ENCODE measurements at places on chromosomes 3 and 15.

DNA sequence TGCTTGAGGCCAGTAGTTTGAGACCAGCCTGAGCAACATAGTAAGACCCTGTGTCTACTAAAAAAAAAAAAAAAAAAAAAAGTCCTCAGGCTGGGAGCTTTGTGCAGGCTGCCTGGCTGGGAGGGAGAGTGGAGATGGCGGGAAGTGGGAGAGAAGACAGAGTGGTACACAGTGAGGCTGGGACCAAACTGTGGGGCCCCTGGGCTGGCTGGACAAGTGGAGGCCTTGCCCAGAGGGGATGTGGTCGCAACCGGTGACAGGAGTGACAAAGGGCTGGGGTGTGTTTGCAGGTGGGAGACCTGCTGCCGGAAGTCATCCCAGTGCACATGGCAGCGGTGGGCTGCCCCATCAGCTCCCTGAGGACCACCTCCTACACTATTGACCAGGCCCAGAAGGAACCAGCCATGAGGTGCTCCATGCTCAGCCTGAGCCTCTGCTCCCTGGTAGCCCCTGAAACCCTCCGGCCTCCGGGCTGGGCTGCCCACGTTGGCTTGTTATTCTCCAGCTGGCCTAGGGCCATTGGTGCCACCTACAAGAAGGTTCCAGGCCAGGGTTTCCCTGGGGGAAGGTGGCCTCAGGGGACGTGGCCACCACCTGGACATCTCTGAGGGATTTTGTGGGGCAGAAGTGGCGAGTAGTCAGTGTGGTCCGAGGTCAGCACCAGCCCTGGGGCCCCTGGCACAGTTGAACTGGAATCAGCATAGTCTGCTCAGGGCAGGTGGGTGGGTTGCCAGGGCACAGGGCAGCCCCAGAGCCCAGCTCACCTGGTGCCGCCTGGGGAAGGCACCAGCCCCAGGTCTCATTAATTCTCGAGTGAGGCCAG lies 22.7 kb downstream of the ACAA1 start:
- DNase-seq = no peak

- DNase-seq = no peak
These were observed 165.8 kb upstream of the SLC24A5 start for GRCh38 chr15:47955021-47955420.

GRCh38 chr15:33344111-33344510 lies 33.3 kb downstream of the RYR3 start:
- no peak for DNase-seq

- DNase-seq = no peak
These were observed 138.7 kb downstream of the CHL1 start for GRCh38 chr3:335240-335639.

DNA sequence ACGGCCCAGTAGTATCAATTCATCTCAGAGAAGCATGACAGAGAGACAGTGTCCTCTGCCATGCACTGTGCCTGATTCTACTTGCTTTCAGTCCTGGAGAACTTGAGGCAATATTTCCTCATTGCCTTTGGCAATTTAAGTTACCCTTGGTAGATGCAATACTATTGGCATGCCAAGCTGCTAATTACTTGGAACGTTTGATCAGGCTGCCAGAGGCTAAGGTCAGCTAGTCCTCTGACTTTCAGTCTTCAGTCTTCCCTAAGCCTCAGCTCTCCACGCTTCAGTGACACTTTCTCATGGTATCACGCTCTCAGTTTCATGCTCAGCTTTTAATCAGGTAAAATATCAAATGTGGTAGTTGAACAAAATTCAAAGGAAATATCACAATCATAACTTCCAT lies 13.1 kb upstream of the OSBPL11 start:
- DNase-seq = no peak

GRCh38 chr3:14863333-14864100 lies 44.8 kb downstream of the FGD5 start:
- no peak for DNase-seq

GRCh38 chr15:57032338-57032737 lies 113.9 kb downstream of the TCF12 start:
- DNase-seq = no peak

DNA sequence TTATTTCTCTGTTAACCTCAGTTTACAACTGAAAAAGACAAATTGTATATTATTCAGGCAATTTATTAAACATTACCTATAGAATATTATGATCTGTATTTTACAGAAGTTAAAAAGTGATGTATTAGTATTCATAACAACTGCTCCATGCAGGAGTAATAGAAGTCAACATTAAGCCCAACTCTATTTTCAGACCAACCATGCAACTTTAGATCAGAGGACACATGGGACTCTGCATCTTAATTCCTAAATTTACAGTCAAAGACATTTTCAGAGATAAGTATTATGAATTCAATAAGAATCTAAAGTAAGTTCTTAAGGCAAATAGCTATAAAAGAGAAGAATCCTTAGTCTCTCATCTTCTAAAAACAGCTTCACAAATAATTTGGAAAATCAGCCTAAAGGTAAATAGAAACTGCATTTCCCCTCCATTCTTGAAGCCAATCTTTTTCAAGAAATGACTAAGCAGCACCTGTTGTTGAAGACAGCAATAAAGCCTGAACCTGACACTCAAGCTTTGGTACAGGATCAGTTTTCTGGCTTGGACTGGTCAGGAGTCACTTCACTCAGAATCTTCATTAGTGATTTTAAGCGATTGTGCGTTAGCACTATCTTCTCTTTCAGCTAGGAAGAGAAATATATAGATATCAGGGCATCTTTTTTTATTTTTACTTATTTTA lies 23.0 kb downstream of the OIP5 start:
- DNase-seq = no peak

DNA sequence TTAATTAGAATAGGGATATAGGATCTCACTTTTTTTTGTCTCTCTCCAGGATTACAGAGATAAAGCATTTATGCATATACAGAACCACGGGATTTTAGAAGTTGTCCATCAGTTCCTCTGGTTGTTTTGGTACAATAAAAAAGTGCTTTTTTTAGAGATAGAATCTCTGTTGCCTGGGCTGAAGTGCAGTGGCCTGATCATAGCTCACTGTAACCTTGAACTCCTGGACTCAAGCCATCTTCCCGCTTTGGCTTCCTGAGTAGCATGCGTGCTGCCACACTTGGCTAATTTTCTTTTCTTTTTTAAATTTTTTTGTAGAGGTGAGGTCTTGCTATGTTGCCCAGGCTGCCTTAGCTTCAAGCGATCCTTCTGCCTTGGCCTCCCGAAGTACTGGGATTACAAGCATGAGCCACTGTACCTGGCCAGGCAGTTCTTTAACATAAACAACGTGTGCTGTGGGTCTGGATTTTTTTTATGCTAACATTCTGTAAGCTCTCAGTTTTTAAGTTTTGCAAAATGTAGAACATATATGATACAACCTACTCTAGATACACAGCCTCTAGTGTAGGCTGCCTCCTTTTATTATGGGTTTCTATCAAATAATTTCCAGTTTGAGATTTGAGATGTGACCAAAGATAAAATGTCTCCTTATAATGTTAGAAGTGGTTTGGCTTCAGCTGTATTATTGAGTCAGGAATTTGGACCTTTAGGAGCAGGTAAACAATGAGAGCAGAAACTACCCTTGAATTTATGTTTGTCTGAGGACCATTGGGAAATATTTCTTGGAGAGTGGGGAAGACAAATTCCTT lies 57.4 kb upstream of the ULK4 start:
- no peak for DNase-seq

DNA sequence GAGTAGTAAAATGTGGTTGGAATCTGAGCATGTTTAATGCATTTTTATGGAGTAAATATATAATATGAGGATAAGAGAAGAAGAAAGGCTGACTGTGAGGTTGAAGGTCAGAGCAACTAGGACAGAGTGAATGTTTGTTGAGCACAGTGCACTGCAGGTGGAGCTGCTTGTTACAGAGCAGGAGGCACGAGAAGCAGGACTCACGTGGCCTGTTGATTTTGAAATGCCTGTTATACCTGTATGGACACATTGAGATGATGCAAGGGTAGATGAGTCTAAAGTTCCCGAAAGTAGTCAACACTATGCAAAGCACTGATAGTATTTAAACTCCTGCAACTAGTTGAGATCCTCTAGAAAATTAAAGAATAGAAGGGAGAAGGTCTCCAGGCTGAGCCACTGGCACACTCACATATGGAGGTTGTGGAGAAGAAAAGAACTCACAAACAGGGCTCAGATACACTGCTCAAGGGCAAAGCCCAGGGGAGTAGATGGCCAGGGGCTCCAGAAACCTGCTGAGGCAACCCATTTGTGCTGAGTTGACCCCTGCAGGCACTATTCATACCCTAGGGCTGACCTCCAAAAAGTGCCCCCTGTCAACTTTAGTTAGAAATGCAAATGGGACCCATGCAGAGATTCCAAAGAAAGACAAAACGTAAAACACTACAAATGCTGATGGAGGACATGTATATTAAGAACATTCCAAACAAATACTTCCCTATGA lies 541.5 kb downstream of the GABRG3 start:
- no peak for DNase-seq

DNA sequence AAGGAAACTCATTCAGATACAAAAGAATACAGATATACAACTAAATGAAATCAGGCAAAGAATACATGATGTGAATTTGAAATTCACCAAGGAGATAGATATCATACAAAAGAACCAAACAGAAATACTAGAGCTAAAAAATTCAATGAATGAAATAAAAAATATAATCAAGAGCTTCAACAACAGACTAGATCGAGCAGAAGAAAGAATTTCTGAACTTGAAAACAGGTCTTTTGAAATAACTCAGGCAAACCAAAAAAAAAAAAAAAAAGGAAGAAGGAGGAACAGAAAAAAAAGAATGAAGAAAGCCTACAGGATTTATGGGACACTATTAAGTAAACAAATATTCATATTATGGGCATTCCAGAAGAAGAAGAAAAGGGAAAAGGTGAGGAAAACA lies 137.8 kb downstream of the DMXL2 start:
- DNase-seq = no peak

DNA sequence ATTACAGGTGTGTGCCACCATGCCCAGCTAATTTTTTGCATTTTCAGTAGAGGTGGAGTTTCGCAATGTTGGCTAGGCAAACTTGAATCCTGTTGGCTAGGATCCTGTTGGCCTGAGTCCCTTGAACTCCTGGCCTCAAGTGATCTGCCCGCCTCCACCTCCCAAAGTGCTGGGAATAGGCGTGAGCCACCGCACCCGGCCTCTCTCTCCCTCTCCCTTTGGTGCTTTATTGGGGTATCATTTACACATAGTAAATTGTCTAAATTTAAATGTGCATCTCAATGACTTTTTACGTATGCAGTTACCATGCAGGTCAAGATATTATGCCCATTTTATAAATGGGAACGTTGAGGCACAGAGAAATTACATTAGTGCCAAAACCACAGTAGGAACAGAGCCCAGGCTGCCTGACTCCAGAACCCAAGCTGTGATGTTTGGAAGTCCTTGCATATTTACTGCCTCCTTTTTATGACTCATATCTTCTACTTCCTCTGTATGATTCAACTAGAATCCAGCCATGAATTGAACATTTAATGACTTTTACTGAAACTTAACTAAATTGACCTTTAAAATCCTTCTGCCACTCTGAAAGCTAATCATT lies 34.0 kb upstream of the RPP14 start:
- DNase-seq = no peak

DNA sequence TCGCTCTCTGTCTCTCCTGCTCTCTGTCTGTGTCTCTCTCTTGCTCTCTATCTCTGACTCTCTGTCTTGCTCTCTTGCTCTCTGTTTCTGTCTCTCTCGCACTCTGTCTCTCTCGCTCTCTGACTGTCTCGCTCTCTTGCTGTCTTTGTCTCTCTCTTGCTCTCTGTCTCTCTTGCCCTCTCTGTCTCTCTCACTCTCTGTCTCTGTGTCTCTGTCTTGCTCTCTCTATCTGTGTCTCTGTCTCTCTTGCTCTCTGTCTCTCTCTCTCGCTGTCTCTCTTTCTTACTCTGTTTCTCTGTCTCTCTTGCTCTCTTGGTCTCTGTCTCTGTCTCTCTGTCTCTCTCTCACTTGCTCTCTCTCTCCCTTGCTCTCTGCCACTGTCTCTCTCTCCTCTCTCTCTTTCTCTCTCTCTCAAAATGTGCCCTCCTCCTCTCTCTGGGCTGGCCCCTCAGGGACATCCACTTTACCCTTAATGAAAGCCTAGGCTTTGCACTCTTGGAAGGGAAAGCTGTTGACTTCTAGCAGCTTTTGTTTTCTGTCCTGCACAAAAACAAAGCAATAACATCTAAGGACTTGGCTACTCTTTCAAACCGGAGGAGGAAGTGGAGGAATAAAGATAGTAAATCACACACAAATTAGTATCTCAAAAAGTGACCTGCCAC lies 73.9 kb upstream of the NR2E3 start:
- no peak for DNase-seq

GRCh38 chr15:62118520-62119226 lies 46.4 kb downstream of the C2CD4B start:
- DNase-seq = no peak

GRCh38 chr3:197371591-197372046 lies 73.2 kb upstream of the DLG1 start:
- DNase-seq = peak; percentile 46

- no peak for DNase-seq
These were observed 2.8 kb upstream of the TOPAZ1 start for GRCh38 chr3:44238889-44239288.

DNA sequence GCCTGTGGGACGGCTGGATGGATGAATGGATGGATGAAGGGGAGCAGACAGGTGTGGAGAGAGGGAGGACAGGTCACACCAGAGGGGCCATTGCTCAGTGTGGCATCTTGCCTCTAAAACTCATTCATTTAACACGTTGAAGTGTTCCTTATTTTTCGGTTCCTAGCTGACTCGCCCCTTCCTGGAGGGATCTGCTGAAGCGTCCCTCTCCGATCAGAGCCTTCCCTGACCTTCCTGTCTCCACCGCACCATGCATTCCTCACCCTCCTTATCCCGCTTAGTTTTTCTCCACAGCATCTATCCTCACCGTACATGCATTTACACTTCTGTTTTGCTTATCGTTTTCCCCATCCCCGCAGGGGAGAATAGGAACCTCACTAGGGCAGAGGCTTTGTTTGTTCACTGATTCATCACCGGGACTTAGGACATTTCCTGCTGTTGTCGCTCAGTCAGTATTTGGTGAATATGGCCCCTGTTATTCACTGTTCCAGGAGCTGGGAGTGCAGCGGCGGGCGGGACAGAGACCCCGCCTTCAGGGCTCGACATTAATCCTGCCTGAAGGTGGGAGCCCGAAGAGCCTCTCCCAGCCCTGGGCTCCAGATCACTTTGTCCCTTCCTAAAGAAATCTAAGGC lies 32.0 kb downstream of the FOXL2 start:
- peak; percentile 79 for DNase-seq

GRCh38 chr3:15513810-15514662 lies 7.5 kb downstream of the COLQ start:
- DNase-seq = no peak

DNA sequence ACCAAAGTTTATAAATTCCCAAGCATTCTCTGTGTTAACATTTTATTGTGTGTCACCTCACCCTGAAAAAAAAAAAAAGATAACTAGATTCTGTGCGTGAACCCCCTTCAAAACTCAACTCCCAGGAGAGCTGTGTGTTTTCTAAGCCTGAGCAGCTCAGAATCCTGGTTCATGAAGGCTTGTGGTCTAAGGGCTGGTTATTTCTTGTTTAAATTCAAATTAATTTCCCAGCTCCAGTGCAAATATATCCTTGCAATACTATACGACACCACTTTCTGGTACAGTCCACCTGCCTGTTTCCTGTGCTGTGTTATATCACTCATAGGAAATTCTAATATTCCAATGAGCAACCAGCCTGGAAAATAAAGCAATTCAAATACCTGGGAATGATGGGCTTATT lies 23.4 kb upstream of the MYZAP start:
- DNase-seq = no peak
